T-helper 17 cell (primary cell): ENCODE measurements at places on chromosomes 7 and 10. TPM values are rescaled to one million over a fixed set of nuclear protein-coding genes. Genes with fewer than 3 reads are reported as not detected.

GRCh38 chr10:11081408-11081807, 63.7 kb downstream of the CELF2 start:
- H3K36me3 ChIP-seq, result no peaks in the 10 kb centered on the region
- H3K27me3 ChIP-seq, result peaks cover 33% of the 10 kb centered on the region
- no peak overlapping the region for H3K4me3 ChIP-seq
- H3K27ac ChIP-seq, result no peak overlapping the region
- DNase-seq, result no peak

GRCh38 chr10:109944613-109945012, 21.3 kb upstream of the XPNPEP1 start:
- no peaks in the 10 kb centered on the region for H3K36me3 ChIP-seq
- peaks cover 8% of the 10 kb centered on the region for H3K27me3 ChIP-seq
- no peak for DNase-seq
- no peak overlapping the region for H3K27ac ChIP-seq
- peaks cover 14% of the 10 kb centered on the region for H3K4me1 ChIP-seq

DNA sequence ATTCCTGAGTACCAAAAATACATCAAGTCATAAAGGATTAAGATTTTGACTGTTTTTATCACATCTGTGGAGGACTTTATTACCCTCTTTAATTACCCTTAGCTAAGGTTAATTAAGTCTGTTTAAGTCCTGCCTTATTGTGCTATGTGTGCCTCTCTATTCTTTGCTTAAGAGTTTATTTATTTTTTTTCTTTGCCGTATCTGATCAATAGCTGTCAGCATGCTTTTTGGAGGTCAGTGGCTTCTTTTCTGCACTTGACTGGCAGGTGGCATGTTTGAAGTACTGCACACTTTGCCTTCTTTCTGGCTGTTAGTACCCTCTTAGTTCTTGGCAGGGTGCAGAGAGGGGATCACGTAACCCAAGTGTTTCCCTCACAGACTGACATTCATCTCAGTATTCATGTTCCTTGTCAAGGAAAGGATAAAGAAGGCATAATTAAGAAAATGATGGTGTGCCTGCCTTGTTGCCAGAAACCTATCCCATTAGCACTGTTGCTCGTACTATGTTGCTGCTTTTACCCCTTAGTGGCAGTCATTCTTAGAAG, 225.8 kb downstream of the EXOC4 start:
- DNase-seq, result no peak
- H3K27ac ChIP-seq, result no peak overlapping the region
- H3K4me3 ChIP-seq, result no peak overlapping the region
- peaks cover 8% of the 10 kb centered on the region for H3K4me1 ChIP-seq

The NANOS1 gene
- 0.34 TPM for total RNA-seq

- peaks cover 9% of the 10 kb centered on the region for H3K27me3 ChIP-seq
- H3K4me3 ChIP-seq, result no peak overlapping the region
- no peak for DNase-seq
- no peaks in the 10 kb centered on the region for H3K36me3 ChIP-seq
Observed at GRCh38 chr10:24468281-24468751, 255.4 kb downstream of the ARHGAP21 start.

The C10orf62 gene
- not detected for total RNA-seq

DNA sequence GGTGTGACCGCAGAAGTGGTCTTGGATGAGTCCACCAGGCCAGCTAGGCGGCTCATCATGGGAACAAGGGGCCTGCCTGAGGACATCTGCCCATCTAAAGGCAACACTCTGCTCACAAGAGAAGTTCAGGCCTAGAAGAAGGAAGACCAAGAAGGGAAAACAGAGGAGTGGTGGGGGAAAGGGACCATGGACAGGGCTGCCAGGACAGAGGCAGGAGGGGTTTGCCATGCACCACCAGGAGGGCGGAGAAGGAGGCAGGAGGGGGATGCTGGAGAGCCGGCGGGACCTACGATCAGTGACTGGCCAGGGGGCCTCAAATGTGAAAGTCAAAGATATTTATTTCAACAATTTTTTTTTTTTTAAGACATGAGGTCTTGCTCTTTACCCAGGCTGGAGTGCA, 33.1 kb downstream of the GAD2 start:
- peaks cover 2% of the 10 kb centered on the region for H3K36me3 ChIP-seq
- no peak overlapping the region for H3K27ac ChIP-seq

GRCh38 chr10:7986851-7987250, 67.6 kb upstream of the GATA3 start:
- H3K4me1 ChIP-seq, result peaks cover 6% of the 10 kb centered on the region
- H3K27me3 ChIP-seq, result no peaks in the 10 kb centered on the region
- no peak for DNase-seq
- H3K36me3 ChIP-seq, result peaks cover 6% of the 10 kb centered on the region
- no peak overlapping the region for H3K4me3 ChIP-seq

The KCNMA1 gene
- total RNA-seq, result not detected

The ASAH2 gene
- 1.0 TPM for total RNA-seq

DNA sequence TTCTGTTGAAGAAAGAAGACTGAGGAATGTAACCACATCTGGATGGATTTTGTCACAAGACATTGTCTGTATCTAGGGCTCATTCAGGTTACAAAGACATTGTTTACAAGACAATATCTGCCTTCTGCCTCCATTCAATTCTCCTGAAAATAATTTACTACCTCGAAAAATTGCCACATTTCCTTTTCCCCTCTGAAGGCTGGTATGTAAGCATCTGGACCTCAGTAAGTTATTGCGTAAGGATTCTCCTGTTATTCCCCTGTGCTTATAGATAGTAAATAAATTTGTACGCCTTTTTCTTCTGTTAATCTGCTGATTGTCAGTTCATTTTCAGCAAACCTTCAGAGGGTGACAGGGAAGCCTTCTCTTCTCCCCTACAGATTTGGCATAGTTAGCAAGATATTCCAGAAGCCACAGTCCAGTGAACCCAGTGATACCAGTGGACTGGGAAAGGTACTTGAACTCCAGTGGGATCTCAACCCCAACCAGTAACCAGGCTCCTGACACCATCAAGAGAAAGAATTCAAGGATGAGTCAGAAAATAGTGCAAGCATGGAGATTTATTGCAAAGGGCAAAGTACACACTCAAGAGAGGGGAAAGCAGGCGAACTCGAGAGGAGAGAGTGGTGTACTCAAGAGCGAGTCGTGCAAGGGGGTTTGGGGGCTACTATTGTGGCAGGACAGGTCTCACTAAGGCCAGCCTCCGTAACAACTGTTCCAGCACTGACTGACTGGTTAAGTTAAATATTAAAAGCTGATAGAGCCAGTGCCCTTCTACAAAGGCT, 706.9 kb upstream of the GHITM start:
- no peaks in the 10 kb centered on the region for H3K36me3 ChIP-seq
- H3K4me3 ChIP-seq, result no peak overlapping the region
- H3K4me1 ChIP-seq, result no peaks in the 10 kb centered on the region
- H3K27me3 ChIP-seq, result no peaks in the 10 kb centered on the region
- no peak for DNase-seq

The ASB10 gene
- not detected for total RNA-seq

The RET gene
- 0.34 TPM for total RNA-seq

- no peak overlapping the region for H3K4me3 ChIP-seq
- peaks cover 4% of the 10 kb centered on the region for H3K4me1 ChIP-seq
- peaks cover 5% of the 10 kb centered on the region for H3K36me3 ChIP-seq
- DNase-seq, result no peak
- peaks cover 56% of the 10 kb centered on the region for H3K27me3 ChIP-seq
- H3K27ac ChIP-seq, result no peak overlapping the region
Observed at GRCh38 chr10:116270771-116271592, 2.0 kb downstream of the GFRA1 start.

DNA sequence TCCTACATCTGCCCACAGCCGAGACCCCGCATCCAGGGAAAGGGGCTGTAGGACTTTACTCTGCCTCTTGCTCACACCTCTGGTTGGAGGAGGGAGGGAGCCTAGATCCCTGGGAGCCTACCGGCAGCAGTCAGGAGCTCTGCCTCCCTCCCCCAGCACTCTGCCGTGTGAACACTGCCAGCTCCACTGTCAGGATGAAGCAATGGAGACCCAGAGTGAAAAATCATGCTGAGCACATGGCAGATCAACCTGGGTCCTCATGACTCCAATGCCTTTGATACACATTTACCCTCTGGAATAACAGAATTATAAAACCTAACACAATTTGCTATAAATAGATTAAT, 477.7 kb downstream of the TNS3 start:
- H3K27ac ChIP-seq, result no peak overlapping the region
- H3K36me3 ChIP-seq, result no peaks in the 10 kb centered on the region
- H3K4me1 ChIP-seq, result no peaks in the 10 kb centered on the region
- DNase-seq, result no peak

DNA sequence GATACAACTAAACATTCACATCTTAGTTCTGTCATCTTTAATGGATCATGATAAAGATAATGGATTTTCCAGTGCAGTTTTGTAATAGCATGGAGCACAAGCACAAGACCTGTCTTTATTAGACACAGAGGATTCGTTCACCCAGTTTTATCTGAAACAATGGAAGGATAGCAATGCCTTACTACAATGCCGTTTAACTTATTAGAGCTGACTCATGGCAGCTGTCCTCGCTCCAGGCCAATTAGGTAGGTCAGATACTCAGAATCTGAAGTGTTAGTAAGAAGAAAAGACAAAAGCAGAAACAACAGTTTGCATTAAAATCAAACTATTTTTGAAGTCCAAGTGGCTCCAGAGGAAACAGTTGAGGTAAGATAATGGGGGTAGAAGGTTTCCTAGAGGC, 12.8 kb downstream of the OR13A1 start:
- peaks cover 38% of the 10 kb centered on the region for H3K27me3 ChIP-seq
- no peak overlapping the region for H3K27ac ChIP-seq
- DNase-seq, result no peak

The BAIAP2L1 gene
- total RNA-seq, result 0.82 TPM

DNA sequence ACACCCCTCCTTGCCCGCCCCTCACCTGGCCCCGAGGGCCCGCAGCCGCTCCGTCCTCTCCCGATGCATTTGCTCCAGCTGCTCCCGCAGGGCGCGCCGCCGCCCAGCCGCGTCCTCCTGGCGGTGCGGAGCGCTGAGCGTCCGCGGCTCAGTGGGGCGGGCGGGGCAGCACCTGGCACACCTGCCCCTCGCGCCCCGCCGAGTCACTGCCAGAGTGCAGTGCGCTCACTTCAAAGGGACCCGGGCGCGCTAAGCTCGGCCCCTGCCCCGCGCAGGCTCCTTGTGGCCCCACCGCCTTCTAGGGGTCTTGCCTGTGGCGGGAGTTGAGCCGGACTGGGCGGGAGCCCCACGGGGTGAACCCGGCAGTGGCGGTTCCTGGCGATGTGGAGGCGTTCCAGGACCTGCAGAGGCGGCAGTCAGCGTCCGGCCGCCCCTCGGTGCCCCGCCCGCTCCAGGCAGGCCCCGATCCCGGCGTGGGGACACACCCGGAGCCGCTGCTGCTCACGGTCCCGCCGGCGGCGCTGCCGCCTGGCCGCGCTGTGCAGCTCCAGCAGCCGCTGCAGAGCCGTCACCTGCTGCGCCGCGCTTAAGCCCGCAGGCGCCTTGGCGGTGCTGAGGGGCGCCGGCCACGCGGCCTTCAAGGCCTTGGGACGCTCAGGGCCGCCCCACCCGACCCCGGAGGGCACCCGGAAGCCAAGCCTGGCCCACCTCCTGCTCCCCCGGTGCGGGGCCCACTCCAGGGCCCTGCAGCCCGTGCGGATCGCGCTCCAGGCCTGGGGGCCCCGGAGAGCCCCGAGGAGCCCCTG, 6.7 kb downstream of the ATP6V1F start:
- peak; percentile 35 for DNase-seq
- H3K27ac ChIP-seq, result no peak overlapping the region
- peak overlapping the region; percentile 73 for H3K4me3 ChIP-seq
- peaks cover 19% of the 10 kb centered on the region for H3K4me1 ChIP-seq
- no peaks in the 10 kb centered on the region for H3K27me3 ChIP-seq
- peaks cover 3% of the 10 kb centered on the region for H3K36me3 ChIP-seq

GRCh38 chr10:18217577-18217976, 77.4 kb downstream of the CACNB2 start:
- no peak overlapping the region for H3K27ac ChIP-seq
- H3K4me3 ChIP-seq, result no peak overlapping the region
- peaks cover 17% of the 10 kb centered on the region for H3K27me3 ChIP-seq

DNA sequence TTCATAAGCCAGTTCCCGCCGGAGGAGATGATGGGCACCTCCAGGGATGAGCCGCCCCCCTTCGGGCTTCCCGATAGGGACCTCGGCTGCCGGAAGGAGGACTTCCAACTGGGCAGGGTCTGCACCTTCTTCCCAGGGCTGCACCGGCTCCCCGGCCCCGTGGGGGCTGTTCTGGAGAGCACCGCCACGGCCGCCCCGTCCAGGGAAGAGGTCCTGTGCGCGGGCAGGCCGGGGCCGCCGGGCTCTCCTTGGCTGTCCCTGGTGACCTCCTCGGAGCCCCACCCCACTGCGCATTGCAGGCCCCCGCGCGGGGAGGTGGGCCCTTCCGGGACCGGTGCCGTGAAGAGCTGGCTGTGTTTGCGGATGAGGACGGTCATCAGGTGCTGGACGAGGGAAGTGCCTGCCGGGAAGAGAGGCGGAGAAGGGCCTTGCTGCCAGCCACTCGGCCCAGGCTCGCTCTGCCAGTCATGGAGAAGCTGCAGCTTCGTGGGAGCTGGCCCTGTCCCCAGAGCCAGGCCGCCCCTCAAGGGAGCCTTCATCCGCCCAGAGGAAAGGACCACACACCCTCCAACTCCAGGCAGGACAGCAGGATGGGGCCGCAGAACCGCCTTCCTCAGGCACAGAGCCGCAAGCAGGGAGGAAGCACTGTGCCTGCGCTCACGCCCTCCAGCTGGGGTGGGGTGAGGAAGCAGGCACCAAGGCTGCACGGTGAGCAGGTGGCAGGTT, 144.4 kb downstream of the MAPK8 start:
- peaks cover 31% of the 10 kb centered on the region for H3K27me3 ChIP-seq
- no peak overlapping the region for H3K4me3 ChIP-seq
- DNase-seq, result no peak
- H3K36me3 ChIP-seq, result peaks cover 3% of the 10 kb centered on the region
- H3K4me1 ChIP-seq, result no peaks in the 10 kb centered on the region
- H3K27ac ChIP-seq, result no peak overlapping the region

DNA sequence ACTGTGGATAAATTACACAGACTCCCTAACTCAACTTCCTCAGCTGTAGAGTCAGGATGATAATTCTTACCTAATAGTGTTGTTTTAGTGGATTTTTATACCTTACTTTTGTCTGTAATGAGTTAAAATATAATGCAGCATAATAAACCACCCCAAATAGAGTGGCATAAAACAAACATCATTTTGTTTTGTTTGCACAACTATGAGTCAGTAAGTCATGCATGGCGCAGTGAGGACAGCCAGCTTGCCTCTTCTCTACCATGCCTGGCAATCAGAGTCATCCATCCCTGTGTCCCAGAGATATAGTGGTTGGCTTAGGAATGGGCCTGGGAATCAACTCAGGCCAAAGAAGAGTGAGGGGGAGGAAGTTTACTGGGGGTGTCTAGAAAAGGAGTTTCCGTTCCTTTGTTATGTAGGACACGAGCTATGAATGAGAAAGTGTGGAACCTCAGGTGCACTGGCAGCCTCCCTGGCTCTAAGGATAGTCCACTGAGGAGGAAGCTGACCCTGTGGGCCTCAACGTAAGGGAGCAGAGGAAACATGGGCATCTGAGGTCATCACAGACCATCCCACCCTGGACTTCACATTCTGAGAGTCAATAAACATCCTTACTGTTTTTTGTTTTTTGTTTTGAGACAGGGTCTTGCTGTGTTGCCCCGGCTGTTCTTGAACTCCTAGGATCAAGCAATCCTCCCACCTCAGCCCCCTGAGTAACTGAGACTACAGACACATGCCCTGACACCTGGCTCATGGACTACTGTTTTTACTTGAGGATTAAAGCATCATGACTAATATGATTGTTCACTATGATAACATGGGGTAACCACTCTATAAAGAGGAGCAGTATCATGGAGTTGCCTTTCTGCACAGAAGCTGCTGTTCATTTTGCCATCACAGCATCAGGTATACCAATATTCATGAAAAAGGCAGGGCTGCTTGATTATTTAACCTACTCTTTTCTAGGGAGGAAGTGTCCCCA, 21.0 kb upstream of the GRB10 start:
- no peak overlapping the region for H3K4me3 ChIP-seq
- no peak for DNase-seq
- H3K27me3 ChIP-seq, result peaks cover 34% of the 10 kb centered on the region
- no peaks in the 10 kb centered on the region for H3K36me3 ChIP-seq
- no peaks in the 10 kb centered on the region for H3K4me1 ChIP-seq
